ENCODE measurements at places on chromosomes 11 and 22.
A peak's percentile ranks its signal among the peaks of the same experiment; 100 is the strongest.

GRCh38 chr11:18452927-18453326, 2.7 kb upstream of the LDHAL6A start:
- no peak for DNase-seq

DNA sequence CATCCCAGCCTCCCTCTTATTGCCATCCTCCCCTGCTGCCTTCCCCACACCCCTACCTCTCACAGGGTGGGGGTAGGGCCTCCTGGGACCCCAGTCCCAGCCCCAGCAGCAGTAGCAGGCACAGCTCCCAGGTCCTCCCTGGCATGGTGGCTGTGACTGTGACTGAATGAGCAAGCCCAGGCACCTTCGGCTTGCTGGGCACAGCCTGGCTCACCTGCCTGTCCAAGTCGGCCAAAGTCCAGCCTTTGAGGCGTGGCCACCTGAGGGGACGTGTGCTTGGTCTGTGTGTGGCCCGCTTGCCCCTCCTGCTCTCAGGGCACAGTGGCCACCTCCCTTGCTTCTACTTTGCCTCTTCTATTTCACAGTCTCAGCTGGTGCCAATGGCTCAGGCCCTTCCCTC, at the start of gene TREH:
TREH (minus strand) TSS at position 168 of the 400 bp plus-strand sequence; CDS start at position 145, 23 bp downstream.
- peak; percentile 22 for DNase-seq

DNA sequence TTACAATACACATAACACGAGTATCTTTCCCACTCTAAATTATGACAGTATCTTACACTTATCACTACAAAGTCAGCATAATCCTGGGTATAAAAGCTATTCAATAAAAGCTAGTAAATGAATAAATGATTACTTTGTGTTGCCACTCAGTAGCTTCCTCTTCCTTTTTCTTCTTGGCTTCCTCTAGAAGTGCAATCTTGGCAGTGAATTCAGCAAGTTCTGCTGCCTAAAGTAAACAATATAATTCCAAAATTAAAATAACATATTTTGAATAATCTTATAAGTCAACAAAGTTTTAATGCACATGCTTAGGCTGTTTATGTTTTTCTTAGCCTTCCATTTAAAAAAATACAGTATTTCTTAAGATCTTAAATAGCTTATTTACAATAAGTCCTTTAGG, 60.4 kb downstream of the RDX start:
- DNase-seq: no peak

DNA sequence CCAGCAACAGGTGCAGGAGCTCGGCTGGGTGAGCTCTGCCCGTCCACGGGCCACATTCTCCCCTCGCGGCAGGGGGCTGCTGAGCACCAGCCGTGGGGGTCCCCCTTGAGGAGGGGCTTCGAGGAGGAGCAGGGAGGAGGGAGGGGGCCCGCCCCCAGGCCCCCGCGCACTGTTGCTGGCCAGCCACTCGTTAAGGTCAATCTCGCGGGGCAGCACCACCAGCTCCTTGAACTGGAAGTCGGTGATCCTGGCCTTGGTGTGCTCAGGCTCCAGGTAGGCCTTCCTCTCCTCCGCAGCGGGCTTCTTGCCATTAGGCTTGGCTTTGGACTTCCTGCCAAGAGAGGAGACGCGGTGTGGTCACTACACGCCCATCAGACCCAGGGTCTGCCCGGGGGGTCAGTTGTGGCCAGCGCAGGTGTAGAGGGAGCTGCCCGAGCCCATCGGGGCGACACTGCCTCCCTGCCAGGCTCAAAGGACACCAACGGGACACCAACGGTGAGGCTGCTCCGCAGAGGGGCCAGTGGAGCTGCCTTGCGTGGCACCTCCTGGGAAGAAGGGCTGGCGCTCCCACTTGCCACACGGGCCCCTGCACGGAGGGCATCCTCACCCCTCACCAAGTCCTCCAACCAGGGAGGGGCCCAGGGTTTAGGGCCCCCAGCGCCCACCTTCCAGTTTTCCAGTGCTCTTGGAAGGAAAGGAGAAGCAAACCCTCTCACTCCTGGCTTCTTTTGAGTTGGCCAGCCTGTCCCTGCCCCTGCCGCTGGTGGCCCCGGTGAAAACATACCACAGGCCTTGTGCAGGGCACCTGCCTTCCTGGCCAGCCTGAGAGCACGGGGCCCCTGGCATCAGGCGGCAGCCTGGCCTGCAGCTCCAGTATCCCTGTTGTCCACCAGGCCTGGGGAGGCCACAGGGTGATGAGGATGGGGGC, 5.8 kb downstream of the MOB2 start:
- no peak for DNase-seq

DNA sequence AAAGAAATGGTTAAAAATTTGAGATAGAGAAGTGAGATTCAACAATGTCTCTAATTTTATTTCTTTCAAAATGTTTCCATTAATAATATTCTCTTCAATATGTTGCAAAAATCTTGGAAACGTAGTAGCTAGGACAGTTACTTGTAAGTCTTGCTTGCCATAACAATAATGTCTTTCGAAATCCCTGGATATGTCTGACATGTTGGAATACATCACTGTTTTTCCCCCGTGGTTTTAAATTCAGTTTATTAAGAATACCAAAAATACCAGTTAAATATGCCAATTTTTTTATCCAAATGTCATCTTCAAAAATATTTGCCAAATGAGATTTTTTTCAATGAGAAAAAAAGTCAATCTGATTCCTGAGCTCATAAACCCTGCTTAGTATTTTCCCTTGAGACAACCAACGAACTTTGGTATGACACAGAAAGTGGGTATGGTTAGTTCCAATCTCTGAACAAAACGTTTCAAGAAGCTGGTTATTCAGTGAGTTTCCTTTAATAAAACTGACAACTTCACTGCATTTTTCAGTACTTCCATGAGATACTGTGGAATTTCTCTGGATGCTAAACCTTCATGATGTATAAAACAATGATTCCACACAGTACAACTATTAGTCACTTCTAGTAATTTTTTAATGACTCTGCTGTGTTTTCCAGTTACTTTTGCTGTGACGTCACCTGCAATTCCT, 36.7 kb upstream of the AMPD3 start:
- no peak for DNase-seq

- DNase-seq: peak; percentile 94
Measured at GRCh38 chr11:1832211-1832919, 2.4 kb upstream of the SYT8 start.

- DNase-seq: peak; percentile 65
Measured at GRCh38 chr22:26672060-26672471, 14.7 kb downstream of the MIAT start.

GRCh38 chr11:69443968-69444364, 37.5 kb upstream of the LINC01488 start:
- DNase-seq: no peak
